ENCODE measurements at places on chromosomes 4 and X.

GRCh38 chrX:1307626-1308340 lies 28.8 kb upstream of the IL3RA start:
- no peak for DNase-seq

DNA sequence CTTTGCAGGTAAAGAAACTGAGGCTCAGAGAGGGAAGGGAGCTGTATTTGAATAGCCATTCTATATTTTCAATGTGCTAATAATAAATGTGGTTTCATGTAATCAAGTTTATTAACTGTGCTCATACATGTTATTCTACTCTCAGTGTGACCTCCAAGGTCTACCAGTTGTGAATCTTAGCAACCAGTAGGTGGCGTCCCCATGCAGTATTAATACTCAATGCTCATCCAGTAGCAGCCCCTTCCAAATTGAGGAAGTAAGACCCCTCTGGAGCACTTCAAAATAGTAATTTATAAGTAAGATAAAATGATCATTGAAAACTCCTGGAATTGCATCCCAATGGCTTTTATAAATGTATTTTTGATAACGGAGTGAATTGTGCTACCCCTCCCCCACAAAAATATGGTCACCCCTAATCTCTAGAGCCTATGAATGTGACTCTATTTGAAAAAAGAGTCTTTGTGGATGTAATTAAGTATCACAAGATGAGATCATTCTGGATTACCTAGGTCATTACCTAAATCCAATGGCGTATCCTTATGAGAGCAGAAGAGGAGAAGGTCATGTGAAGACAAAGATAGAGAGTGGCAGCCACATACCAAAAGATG lies 20.4 kb upstream of the SEPSECS start:
- no peak for DNase-seq

DNA sequence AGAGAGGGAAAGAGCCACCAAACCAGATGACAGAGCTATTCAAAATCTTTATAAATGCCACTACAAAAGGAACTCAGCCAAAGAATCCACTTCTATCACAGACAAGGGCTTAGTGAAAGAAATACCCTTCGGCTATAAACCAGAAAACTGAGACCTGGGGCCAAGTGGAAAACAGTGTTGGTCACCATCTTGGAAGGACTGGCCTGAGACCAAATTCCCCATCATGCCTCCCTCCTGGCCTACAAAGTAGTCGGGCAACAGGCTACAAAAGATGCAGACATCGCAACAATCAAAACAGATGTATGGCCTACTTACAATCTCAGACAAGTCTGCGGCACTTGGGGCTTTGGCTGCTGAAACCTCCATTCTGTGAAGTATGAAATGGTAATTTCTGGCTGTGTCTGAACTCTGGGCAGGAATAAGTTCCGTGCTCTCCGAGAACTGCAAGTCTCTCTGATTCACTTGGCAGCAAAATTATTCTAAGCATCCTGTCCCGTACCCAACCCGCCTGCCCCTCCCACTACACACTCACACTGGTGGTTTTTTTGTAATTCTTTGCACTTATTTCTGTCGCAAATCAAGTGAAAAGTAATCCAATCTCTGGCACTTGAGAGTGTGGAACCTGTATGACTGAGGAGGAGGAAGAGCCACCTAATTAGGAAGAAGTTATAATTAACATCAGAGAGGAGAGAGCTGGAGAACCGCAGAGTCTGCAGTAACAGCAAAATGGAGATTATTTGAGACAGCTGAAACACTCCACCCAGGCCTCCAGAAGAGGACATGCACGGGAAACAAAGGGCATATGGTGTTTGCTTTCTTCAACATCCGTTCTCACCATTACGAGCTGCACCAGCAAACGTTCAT lies 87.8 kb downstream of the SH3KBP1 start:
- no peak for DNase-seq

- no peak for DNase-seq
Observed at GRCh38 chrX:7109049-7109531, 38.4 kb upstream of the STS start.

- no peak for DNase-seq
Observed at GRCh38 chr4:84477738-84478137, 21.4 kb downstream of the NKX6-1 start.

DNA sequence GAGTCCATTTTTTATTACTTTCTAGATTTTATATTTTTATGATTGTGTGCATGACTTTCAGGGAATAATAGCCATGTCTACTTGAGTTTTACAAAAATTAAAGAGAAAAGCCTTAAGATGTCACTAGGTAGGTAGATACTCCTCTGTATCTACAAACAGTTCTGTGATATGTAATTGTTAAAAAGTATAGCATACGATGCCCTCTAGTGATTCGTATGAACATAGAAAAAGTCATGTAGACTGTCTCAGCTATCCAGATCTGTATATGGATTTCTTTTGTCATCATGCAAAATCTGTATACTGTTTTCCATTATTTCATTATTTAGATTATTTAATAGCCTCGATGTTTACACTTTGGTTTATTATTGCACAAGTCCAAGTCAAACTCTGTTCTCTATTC lies 856.6 kb downstream of the CENPC start:
- no peak for DNase-seq

GRCh38 chr4:113759696-113760093 lies 1.8 kb downstream of the CAMK2D start:
- DNase-seq = no peak

- no peak for DNase-seq
Observed at GRCh38 chr4:53863158-53863557, 201.2 kb downstream of the CHIC2 start.

DNA sequence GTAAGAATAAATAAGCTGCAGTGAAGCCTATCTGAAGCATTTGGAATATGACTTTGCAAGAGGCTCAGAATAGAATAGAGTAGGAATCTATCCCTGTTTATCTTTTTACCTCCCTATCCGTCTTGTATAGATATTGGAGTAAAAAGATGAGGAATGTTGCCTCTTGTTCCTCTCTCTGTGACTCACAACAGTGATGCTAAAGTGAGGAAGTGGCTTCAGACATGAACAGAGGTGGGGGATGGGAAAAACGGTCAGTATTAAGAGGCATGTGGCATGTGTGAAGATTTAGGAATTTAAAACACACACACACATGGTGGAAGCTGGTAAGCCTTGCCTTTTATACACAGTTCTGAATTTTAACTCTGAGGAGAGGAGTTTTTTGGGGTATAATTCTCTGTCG lies 3.8 kb upstream of the DCAF4L1 start:
- DNase-seq = no peak

DNA sequence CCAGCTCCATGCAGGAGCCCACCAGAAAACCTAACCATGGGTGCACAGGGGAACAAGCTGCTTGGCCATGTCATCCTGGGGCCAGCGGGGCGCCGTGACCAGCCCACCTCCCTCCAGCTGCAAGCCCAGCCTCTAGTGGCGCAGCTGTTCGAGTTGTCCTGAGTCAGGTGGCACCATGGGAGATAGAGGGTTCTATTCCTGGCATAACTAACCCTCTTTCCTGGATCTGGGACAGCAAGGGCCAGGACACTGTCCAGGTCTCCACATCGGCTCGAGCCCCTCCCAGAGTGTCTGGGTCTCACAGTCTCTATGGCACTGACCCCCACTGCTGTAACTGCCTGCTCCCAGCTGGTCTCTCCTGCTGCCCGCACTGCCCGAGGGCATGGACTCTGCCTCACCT lies 16.7 kb downstream of the ABLIM2 start:
- DNase-seq = no peak

DNA sequence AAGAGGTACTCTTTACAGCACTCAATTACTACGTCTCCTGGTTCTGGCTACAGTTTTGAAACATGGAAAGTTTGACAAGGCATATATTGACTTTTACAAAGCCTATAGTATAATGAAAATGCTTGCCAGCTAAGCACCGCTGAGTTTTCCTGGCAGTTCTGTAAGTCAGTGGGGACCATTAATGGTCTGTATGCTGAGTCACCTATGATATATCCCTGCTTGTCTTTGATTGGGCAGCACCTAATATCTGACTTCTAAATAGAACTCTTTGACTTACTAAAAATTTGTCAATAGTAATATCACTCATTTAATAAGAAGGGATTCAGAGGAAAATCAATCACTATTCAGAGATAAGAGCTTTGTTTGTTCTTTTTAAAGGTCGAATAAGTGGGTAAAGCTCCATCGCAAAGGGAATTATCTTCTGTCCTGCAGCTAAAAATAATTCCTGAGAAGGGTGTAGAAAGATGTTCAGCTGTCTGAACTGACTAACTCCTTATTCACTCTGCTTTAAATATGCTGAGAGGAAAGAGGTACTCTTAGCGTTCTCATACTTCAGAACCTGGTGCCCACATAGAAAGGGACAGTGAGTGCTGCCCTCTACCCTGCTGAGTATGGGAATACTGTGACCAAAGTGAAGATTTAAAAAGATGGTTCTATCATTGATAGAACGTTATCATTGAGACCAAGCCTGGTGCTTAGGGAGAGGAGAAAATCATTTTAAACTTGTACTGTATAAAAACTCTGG lies 959 bp downstream of the SMPX start:
- DNase-seq = no peak

GRCh38 chr4:74324262-74324661 lies 16.0 kb downstream of the EPGN start:
- DNase-seq = no peak

- DNase-seq = no peak
Observed at GRCh38 chr4:1077711-1078477, 35.5 kb downstream of the RNF212 start.

DNA sequence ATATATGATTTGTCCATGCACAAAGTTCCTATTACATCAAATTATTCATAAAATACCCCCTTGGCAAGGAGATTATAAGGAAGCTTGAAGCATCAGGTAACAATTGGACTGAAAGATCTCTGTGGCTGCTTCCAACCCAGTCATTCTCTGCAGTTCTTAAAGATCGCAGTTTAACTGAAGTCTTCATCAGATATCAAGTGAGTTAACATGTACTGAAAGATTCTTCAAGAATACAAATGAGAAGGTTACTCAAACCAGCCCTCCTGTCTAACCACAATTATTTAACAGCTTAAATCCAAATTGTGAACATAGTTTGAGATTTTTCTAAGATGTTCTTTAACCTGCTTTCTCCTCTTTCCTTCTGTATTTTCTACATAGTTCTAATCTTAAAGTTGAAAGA lies 56.1 kb downstream of the SLC10A7 start:
- DNase-seq = no peak

- DNase-seq = no peak
Observed at GRCh38 chr4:118284169-118284568, 68.6 kb downstream of the PRSS12 start.

GRCh38 chr4:101009471-101009870 lies 337.9 kb downstream of the PPP3CA start:
- DNase-seq = no peak

DNA sequence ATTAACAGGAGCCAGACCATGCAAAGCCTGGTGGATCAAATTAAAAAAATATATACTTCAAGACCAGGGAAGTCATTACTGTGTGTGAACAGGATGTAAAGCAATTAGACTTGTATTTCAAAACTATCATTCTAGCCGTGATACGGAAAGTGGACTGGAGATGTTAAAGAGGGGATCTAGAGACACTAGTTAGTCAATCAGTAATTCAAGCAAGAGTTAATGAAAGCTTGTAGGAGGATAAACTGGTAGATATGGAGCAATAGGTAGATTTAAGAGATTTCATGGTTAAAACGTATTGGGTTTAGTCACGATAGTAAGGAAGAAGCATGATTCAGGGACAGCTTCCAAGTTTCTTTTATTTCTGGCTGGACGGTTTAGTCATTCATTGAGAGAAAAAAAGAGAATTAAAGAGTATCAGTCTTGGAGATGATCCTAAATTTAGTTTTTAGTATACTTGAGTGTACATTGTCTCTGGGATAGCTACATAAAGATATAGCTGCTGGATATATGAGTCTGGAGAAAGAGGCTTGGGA lies 3.9 kb downstream of the MAD2L1 start:
- no peak for DNase-seq

GRCh38 chr4:70984589-70984988 lies 8.9 kb upstream of the DCK start:
- DNase-seq = no peak

DNA sequence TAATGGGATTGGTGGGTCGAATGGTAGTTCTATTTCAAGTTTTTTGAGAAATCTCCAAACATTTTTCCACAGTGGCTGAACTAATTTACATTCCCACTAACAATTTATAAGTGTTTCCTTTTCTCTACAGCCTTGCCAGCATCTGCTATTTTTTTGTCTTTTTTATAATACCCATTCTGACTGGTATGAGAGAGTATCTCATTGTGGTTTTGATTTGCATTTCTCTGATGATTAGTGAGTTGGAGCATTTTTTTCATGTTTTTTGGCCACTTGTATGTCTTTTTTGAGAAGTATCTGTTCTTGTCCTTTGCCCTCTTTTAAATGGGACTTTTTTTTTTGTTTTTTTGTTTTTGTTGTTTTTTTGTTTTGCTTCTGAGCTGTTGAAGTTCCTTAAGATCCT lies 200.0 kb upstream of the GK2 start:
- no peak for DNase-seq

DNA sequence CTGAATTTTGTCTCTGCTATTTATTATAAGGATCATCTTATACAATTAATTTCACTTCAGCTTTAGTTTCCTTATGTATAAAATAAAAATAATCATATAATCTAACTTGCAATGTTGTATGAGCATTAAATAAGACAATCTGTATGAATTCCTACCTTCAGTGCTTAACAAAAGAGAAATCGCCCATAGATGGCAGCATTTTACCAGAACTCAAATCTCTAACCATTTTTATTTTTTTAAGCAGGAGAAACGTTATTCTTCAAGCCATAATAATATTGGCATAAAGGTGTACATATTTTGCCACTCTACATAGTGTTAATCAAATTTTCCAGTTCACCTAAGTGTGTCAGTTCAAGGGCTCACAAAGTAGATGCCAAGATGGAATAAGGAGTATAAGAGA lies 78.8 kb downstream of the TMEM47 start:
- DNase-seq = no peak

GRCh38 chr4:14920759-14921320 lies 81.4 kb upstream of the CPEB2 start:
- DNase-seq = no peak

GRCh38 chr4:8291701-8292477 lies 22.3 kb downstream of the HTRA3 start:
- DNase-seq = no peak

DNA sequence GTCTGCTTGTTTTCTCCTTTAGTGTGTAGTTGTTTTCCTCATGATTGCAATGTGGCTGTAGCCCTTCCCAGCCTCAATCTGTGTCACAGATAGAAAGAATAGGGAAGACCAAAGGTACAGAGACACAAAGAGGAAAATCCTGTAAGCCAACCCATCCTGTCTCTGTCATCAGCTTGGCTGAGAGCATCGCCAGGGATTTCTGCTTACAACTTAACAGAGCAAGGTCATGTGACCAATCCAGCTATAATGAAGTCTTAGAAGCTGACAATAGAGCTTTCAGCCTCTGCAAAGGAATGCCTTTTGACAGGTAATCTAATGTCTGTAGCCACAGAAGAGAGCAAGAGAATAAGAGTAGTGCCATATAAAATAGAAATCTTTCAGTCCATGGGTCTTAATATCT lies 1598.0 kb upstream of the AGA start:
- DNase-seq = no peak

GRCh38 chr4:89422441-89422990 lies 114.9 kb upstream of the GPRIN3 start:
- DNase-seq = no peak

GRCh38 chrX:108664701-108665100 lies 71.7 kb downstream of the IRS4 start:
- no peak for DNase-seq

- DNase-seq = no peak
Observed at GRCh38 chrX:44085209-44085608, 112.0 kb upstream of the NDP start.

- no peak for DNase-seq
Observed at GRCh38 chr4:95095348-95095974, 337.7 kb downstream of the BMPR1B start.

GRCh38 chr4:140049849-140050637 lies 103.9 kb downstream of the MAML3 start:
- DNase-seq = no peak

GRCh38 chr4:98802770-98803198 lies 126.1 kb downstream of the EIF4E start:
- DNase-seq = no peak

Measured in amygdala (tissue), 56 donors.